ENCODE measurements at places on chromosomes 3 and 15.
A peak's percentile ranks its signal among the peaks of the same experiment; 100 is the strongest.

GRCh38 chr3:69684309-69684961 lies 54.8 kb upstream of the MITF start:
- no peak for DNase-seq

DNA sequence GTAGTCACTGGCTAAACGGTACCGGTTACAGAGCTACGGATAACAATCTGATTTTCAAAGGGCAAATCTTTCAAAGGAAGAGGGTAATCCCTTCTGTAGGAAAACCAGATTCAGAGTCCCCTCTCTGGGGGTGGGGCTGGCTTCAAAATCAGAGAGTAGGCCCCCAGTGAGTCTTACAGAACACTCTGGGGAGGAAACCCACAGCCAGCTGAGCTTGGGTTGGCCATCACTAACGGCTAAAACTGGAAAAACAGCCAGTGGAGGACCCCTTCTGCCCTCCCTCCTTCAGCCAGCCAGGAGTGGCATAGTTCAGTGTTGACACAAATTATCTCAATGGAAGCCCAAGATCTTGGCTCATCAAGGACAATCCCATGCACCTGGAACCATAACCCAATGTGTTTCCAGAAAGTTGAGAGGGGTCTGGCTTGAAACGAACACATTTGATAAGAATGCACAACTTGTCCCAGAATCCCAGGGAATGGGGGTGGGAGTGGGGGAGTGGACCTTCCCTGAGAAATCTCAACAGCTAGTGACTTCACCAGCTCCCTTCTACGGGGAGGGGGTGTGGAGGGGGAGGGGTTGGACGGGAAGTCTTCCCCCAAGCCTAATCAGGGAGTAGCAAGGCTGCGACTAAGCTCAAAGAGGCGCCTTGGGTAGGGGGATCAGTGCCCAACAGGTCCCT lies 1.0 kb downstream of the RASL12 start:
- no peak for DNase-seq

DNA sequence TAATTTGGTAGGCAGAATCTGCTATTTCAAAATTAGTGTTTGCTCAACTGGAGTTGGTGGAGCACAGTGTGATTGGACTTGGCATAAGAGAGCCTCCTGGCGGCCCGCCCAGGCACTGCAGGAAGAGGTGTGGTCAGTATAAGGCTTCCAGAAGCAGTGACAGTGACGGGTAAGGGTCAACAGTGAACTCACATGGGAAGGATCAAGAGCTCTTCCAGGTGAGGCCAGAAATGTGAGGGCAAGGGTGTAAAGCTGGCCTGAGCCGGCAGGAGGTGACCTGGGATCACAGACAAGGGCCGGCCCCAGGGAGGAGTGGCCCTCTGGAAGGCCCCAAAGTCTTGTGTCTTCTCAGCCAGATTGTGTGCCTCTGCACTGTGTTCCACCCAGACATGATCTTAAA lies 93.2 kb upstream of the RNF7 start:
- DNase-seq = peak; percentile 35

DNA sequence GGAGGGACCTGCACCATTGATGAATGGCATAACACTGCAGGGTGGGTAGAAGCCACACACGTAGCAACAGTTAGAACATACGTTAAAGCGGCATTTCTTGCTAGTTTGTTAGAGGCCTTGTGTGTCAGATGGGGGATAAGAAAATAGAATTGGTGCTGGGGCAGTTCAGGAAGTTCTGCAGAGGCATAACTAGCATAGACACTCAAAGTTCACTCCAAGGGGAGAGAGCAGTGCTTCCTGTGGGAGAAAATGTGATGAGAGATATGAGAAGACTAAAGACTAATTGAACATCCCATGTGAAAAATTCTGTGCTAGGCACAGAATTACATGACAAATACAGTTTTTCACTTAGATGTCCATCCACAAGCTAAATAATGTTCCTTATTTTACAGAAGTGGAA lies 327.1 kb downstream of the ZNF621 start:
- DNase-seq = no peak

DNA sequence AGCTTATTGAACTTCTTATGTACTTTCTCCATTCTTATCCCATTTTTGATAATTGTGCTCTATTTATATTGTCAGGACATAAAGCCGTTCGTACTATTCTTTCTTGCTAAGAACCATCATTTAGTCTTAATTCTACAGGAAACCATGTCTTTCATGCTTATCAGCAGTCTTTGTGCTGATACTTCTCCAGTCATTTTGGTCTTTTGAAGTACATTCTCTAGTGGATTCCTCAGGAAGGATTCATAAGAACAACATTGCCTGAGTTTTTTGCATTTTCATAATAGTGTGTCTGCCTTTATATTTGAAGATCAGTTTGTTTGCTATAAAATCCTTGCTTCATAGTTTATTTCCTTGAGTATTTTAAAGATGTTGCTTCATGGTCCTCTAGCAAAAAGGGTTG lies 126.6 kb upstream of the NEO1 start:
- no peak for DNase-seq

GRCh38 chr3:60707452-60708020 lies 543.7 kb downstream of the FHIT start:
- no peak for DNase-seq
